Activated CD4-positive, alpha-beta memory T cell treated with anti-CD3 and anti-CD28 coated beads, Interleukin-2, amount 10 ng/mL, durations not matched to agents 7 days and 5 days (primary cell): ENCODE measurements at places on chromosomes 3 and 15. TPM values are rescaled to one million over a fixed set of nuclear protein-coding genes. Genes with fewer than 3 reads are reported as not detected.

GRCh38 chr3:195790901-195791300 lies 20.8 kb downstream of the MUC4 start:
- DNase-seq: no peak

- peak; percentile 55 for DNase-seq
These were observed 182.7 kb upstream of the GADL1 start for GRCh38 chr3:31077021-31077601.

DNA sequence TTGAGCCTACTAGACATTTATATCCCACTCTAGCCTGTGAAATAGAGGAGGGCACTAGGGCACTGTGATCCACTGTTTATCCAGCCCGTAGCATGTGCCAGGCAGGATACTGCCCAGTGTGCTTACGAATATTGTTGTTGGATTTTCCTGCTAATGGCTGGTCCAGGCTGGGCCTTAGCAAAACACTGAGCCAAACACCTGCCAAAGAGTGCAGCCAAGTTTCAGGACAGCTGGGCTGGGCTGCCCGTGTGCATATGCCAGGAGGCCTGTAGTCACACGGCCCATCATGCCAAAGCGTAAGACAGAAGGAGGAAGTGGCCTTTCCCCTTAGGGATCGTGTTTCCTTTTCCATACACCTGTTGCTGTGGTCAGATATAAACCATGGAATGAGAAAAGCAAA lies 54.5 kb upstream of the ABHD10 start:
- no peak for DNase-seq

The ESYT3 gene
- 0.43 TPM for total RNA-seq

DNA sequence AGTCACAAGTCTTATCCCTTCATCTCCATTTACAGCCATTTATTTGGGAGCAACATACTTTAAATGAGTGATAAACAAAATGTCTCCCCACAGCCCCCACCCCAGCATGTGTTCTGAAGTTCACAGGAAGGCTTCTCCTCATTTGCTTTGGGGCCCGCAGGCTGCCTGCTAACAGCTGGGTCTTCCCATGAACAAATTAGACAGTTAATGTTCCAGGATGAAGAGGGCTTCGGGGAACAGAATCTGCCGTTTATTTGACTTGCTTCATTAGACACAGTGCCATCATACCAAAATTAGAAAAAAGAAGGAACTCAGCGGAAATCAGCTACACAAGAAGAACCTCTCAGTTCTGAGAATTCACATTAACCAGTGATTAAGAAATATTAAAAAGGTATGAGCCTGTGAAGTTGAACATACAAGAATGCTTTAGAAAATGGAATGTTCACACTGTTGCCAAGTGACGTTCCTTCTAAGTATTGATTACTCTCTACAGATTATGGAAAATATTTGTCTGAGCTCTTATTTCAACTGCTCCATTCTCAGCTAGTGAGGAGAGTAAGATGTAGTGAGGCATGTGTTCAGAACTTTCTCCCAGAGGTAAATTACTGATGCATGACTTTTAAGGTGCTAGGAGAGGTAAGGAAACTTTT lies 107.5 kb upstream of the THBS1 start:
- DNase-seq: no peak

GRCh38 chr15:100201376-100202280 lies 140.1 kb downstream of the ADAMTS17 start:
- no peak for DNase-seq

The KCNMB2 gene
- not detected for total RNA-seq

DNA sequence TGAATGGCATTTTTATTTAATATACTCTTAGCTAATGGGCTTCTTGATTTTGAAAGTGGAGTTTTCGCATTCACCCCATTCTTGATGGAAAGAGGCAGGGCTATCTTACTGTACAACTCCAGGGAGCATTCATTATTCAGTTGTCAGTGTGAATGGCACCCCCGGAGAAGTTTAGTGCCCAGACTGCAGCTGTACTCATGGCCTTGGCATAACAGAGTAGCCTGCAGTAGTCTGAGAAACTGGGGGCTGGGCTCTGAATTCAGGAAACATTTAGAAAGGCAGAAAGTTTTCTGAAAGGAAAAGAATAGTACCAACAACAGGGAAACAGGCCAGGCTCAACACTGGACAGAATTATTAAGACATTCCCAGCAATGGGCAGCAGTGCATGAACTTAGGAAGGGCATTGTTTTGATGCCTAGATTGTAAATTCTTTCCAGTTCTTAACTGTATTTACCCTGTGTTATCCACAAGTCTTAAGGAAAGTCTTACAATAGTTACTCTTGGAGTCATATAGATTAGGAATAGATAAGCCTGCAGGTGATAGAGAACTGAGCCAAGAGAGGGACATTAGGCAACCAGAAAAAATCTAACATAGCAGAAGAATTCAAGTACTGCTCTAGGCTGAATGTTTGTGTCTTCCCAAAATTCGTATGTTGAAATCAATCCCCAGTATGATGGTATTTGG lies 44.4 kb downstream of the TIPARP start:
- DNase-seq: no peak

DNA sequence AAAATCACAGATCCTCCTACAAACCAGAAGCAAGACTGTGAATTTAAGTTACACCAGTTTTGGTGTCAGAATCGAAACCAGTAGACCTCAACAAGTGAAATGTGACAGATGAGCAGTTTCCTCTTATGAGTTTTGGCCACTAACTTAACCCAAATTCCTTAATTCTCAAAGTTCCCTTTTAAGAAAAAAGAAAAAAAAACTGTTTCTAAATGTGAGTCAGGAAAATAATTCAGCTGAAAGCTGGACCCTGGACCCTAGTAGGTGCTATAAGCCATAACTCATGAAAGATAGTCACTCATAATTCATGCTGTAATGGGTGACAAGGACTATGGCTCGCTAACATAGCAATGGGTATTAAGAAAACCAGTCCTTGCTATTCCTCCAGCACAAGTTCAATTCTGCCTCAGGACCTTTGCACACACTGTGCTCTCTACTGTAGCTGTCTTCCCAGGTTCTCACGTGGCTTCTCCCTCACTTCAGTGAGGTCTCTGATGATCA lies 9.0 kb upstream of the THRB start:
- DNase-seq: no peak

The GPR62 gene
- total RNA-seq: not detected

- DNase-seq: no peak
These were observed 9.2 kb downstream of the FYCO1 start for GRCh38 chr3:45986303-45986982.

The CHST14 gene
- total RNA-seq: 15.9 TPM

DNA sequence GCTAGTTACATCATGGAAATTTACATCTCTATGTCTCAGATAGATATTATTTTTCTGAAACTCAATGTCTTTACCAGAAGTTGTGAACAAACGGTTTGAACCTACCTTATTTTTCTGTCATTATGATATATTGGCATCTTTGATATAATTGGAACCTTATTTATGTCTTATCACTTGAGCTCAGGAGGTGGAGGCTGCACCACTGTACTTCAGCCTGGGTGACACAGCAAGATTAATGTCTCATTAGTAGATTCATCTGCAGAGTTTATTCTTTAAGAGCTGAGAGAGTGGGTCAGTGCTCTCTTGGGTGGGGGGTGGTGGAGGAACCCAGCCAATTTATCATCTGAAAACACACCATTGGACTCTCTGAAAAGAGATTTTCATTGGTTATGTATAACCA lies 21.4 kb downstream of the SCG3 start:
- no peak for DNase-seq

GRCh38 chr3:136694321-136694720 lies 57.9 kb downstream of the STAG1 start:
- peak; percentile 47 for DNase-seq

- no peak for DNase-seq
These were observed 301.7 kb downstream of the TIGIT start for GRCh38 chr3:114595522-114596028.

GRCh38 chr15:31824024-31824423 lies 206.3 kb upstream of the CHRNA7 start:
- no peak for DNase-seq

GRCh38 chr15:73986776-73987056 lies 5.4 kb downstream of the STOML1 start:
- DNase-seq: no peak

DNA sequence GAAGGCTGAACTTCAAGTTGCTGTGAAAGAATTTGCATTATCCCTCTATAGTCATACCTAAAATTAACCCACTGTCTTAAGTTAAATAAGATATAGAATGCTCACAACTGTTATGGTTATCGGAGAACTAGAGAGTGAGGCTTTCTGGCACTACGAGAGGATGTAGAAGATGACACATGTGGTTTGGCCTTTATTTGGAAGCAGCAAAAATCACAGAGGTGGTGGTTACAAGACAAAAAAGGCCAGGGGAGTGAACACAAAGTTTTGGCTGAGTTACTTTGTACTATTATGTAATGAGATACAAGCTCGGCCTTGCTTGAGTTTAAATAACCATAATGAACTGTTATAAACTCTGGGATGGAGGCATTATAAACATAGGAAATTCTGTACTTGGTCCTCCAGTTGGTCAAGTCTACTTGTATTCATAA lies 78.3 kb upstream of the ICE2 start:
- DNase-seq: no peak

- DNase-seq: no peak
These were observed 80.0 kb downstream of the MITF start for GRCh38 chr3:69819282-69819681.

The SHC4 gene
- total RNA-seq: 2.8 TPM

The SEMA3G gene
- total RNA-seq: 0.18 TPM

GRCh38 chr15:87628311-87628710 lies 628.2 kb downstream of the NTRK3 start:
- no peak for DNase-seq

The KCNMB3 gene
- total RNA-seq: 0.60 TPM

- no peak for DNase-seq
These were observed 2.9 kb downstream of the WNT5A start for GRCh38 chr3:55484191-55484689.

The DAZL gene
- total RNA-seq: not detected

DNA sequence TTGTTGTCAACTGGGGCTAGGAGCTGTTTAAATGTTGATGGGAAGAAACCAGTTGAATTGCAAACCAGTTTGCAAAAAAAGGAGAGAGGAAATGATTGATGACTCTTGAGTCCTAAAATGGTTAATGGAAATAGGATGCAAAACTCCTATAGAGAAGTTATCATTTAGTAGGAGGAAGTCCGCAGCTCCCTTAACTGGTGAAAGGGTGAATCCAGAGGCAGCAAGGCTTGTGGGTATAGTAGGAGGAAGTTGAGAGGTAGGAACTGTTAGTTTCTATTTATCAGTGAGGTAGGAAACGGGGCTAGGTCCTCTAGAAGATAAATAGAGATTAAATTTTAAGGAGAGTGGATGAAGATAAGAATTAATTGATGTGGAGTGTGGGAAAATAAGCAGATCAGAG lies 15.4 kb downstream of the IREB2 start:
- DNase-seq: no peak
